ENCODE measurements at places on chromosomes 2 and 18. TPM values are rescaled to one million over a fixed set of nuclear protein-coding genes. Genes with fewer than 3 reads are reported as not detected.

CACNB4 gene
- total RNA-seq, result not detected

- DNase-seq, result no peak
Observed at GRCh38 chr18:13323186-13323585, 104.6 kb downstream of the LDLRAD4 start.

GRCh38 chr18:43420950-43421349, 143.7 kb upstream of the SYT4 start:
- no peak for DNase-seq

DNA sequence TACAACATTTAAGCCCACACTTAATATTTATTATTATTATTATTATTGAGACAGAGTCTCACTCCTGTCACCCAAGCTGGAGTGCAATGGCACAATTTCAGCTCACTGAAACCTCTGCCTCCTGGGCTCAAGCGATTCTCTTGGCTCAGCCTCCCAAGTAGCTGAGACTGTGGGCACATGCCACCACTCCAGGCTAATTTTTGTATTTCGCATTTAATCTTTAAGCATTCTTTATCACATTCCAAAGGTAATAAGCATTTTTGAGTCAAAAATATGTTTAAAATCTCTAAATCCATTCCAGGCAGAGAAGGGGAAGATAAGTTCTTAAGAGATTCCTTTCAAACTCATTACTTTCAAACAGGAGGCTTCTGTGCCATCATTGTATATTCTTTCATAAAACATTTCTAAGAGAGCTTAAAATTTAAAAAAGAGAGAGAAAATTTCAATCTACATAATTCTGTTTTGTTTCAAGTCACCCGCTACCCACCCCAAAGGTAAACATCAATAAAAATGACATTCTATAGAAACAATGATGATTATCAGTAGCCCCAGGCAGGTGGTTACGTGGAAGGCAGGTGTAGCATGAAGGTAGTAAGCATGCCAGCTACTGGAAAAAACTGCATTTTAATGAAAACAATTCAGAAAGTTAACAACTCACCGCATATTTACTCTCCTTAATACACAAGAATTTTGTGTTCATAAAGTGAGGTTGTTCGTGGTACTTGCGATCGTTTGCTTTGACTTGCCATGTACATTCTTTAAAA, 84.4 kb upstream of the NARS1 start:
- DNase-seq, result no peak

EDAR gene
- total RNA-seq, result not detected

GRCh38 chr2:170744248-170745002, 25.8 kb upstream of the ERICH2 start:
- no peak for DNase-seq

DNA sequence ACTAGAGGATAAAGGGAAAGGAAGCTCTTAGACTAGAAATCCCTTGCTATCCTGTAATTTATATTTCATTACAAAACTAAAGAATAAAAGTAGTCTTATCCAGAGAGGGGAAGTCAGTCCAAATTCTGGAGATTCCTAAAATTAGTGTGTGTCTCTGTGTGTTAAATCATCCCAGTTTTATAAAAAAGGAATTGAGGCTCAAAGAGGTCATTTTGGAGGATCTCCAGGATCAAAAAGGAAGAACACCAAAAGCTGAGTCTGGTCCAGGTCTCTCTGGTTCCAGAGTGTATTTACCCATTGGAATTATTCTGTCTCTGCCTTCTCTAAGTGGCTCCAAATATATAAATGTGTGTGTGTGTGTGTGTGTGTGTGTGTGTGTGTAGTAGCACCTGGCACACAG, 166.7 kb downstream of the NRXN1 start:
- no peak for DNase-seq

- DNase-seq, result no peak
Observed at GRCh38 chr2:133416736-133417135, 151.5 kb downstream of the NCKAP5 start.

DNA sequence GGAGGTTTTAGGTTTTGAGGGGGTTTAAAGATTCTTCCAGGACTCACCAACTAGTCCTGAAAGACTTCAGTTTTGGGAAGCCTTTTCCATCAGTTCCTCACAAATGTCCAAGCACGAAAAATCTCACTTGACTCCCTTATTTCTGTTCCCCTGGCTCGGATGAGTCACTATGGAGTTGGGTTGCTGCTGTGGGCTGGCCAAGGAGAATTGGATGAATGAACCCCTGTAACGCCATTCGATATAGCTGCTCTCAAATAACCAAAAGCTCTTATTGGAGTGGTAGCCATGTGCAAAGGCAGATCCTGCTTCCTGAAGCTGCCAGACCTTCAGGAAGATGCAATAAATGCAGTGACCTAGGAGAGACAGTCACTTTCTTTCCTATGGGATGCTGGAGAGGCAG, 417.0 kb downstream of the ZNF521 start:
- DNase-seq, result no peak

ST8SIA3 gene
- not detected for total RNA-seq

DOK1 gene
- 21.9 TPM for total RNA-seq
